Foreskin keratinocyte (primary cell): ENCODE measurements at places on chromosomes 11 and 22.

- no peak for DNase-seq
Measured at GRCh38 chr22:39325392-39325932, 6.0 kb upstream of the RPL3 start.

DNA sequence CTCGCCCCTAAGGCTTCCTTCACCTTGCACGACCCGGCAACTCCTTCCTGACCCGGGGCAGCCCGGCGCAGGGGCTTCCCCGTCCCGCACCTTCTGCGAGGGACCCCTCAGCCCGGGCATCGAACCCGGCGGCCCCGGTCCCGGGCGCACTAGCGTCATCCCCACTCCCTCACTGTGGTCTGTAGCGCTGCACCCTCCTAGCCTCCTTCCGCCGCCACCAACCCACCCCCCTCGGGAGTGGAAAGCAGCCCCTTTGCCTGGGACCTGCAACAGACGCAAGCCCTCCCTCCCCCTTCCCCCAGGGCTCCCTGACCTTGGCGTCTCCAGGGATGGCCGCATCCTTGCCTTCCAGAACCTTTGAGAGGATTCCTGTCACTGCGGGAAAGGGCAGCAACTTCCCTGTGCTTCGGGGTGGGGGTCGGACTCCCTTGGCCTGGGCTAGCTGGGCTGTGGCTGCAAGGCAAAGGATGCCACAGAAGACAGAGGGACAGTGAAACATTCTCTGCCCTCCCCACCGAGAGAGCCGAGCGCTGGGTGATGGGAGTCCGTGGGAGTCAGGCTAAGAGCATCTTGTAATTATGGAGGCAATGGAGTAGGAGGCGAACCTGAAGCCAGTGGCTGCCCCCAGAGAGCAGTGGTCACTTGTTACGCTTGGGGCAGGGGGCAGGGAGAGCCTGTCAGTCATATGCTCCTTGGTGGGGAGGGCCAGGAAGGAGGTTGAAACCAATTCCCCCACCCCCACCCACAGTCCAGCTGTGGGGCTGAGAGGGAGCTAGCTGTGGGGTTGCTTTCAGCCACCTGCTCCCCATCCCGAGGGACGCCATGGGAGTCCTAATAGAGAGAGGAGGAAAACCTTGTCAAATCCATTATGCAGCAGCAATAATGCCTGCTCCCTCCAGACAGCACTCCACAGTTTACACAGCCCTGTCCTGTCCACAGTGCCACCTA is 920 bp downstream of the TMEM132A start:
- no peak for DNase-seq

GRCh38 chr11:72209101-72209500 is 7.5 kb upstream of the FOLR2 start:
- no peak for DNase-seq

DNA sequence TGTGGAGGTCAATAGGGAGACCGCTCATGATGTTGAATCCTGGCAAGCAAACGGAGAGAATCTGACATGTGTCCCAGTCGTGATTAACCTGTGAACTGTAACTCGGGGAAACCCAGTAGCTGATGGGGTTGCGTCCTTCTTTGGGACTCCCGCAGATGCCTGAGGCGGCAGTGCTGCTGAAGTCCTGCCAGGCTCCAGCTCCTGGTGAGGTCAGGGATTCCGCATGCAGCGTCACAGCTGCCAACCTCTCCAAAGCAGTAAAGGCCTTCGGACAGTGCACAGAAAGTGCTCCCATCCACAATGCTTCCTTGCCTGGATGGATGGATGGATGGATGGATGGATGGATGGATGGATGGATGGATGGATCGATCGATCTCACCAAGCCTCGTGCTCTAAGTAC is 13.5 kb downstream of the KCNQ1 start:
- no peak for DNase-seq

- DNase-seq: peak; percentile 67
Measured at GRCh38 chr11:11025087-11025486, 167.2 kb upstream of the ZBED5 start.

- DNase-seq: no peak
Measured at GRCh38 chr11:115506954-115507675, 2.9 kb upstream of the CADM1 start.

- no peak for DNase-seq
Measured at GRCh38 chr22:37972527-37972926, 11.8 kb downstream of the SOX10 start.

DNA sequence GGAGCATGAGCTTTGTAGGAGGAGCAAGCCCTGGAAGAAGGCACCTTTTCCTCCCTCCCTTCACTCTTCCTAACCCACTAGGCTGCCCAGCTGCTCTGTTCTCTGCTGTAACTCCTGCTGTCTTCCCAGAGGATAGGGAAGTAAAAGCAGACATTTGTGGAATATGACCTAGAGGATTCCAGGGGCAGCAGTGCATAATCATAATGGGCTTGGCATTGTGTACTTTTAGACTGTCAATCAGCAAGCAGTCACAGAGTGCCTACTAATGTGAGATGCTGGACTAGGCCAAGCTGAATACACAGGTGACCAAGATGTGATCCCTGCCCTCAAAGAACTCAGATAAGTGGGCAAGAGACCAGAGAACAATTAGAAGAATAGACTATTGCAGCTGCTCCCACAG is 133.0 kb downstream of the NAV2 start:
- no peak for DNase-seq

DNA sequence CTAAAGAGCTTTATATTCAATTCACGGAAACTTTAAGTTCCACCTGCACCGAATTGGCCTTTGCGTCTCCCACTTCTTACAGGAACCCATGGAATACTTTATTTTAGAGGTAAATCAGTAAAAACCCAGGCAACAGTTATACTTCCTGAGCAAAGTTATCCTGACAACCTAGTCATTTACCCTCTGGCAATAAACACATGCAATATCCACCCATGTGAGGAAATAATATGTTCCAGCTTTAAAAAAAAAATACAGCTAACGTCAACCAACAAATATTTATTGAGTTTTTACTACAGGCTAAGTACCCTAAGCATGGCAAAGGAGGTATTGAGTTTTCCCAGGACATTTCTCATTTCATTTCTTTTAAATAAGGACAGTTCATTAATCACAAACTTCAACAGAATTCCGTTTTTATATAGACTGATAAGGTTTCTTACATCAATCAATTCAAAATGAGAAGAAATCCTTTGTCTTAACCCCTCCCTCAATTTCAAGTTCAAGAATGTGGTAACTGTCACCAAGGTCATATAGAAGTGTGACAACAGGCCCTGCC is 38.3 kb upstream of the CCDC34 start:
- peak; percentile 57 for DNase-seq

DNA sequence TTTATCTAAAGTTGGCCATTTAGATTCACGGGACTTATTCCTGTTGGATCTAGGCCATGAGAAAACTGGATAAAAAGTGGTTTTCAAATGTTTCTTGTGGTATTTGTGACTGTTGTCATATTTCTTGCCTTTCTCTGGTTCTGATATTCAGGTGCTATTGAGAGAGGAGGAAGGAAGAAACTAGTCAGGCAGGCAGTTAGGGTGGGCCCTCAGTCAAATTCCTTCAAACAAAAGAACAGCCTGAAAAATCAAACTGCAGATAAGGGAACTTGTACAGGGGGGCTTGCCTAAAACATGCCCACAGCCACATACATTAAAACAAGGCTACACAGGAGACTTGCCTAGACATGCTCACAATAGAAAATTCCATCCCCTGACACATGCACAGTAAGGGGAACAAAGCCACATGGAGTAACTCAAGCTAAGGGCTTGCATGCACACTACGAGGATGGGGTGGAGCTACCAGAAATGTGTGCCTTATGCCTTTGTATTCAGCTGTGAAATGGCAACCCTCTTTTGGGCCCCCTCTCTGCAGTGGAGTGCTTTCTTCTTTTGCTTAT is 18.2 kb downstream of the NCR3LG1 start:
- DNase-seq: peak; percentile 53

- no peak for DNase-seq
Measured at GRCh38 chr22:39175353-39176142, 23.1 kb upstream of the CBX7 start.

DNA sequence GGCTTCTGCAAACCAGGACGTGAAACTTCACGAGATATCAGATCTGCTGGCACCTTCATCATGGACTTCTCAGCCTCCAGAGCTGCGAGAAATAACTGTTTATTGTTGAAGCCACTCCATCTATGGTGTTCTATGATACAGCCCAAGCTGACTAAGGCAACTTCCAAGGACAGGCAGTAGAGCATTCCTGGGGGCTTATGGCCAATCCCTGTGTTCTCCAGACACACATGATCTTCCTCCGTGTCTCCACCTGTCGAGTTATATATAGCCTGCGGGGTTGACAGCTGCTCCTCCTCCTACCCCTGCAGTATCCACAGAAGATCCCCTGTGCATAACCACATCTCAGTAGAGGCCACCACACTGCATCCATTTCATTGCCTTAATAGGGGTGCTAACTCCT is 11.0 kb downstream of the TP53AIP1 start:
- peak; percentile 90 for DNase-seq

DNA sequence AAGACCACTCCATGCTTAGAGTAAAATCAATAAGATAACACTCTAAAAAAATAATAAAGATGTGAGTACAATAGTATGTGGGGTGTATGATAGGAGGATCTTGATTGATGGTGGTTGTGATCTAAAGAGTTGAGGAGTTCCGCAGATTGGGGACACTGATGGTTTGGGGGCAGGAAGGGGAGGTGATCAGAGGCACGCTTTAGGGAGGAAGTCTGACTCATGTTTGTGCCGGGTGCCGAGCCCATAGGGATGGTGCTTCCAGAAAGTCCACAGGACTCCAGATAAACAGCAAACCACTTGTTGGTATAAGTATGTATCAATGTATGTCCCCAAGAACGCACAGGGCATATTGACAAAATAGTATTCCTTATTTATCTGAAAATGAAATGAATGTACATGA is 27.5 kb downstream of the LINC01488 start:
- DNase-seq: no peak

DNA sequence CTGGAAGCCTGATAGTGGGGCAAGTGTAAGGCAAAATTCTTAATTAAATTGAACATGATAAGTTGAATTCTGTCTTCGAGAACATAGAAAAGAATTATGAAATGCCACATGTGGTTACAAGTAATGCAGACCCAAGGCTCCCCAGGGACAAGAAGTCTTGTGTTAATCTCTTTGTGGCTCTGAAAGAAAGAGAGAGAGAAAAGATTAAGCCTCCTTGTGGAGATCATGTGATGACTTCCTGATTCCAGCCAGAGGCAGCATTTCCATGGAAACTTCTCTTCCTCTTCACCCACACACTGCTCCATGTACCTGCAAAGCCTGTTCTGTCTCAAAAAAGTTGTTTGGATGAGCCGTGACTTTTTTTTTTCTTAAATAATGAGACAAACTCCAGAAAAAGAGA is 1.9 kb upstream of the TYR start:
- no peak for DNase-seq

DNA sequence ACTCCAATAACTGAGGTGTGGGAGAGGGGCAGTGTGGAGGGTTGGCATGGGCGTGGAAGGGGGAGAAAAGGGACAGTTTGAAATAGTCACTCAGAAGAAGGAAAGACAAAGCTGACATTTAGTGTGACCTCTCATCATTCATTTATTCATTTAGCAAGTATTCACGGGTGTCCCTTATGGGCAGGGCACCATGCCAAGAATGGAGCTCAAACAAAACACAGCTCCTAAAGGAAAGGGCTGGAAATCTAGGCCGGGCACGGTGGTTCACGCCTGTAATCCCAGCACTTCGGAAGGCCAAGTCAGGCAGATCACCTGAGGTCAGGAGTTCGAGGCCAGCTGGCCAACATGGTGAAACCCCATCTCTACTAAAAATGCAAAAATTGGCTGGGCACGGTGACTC is 19.4 kb upstream of the DGKZ start:
- DNase-seq: no peak

DNA sequence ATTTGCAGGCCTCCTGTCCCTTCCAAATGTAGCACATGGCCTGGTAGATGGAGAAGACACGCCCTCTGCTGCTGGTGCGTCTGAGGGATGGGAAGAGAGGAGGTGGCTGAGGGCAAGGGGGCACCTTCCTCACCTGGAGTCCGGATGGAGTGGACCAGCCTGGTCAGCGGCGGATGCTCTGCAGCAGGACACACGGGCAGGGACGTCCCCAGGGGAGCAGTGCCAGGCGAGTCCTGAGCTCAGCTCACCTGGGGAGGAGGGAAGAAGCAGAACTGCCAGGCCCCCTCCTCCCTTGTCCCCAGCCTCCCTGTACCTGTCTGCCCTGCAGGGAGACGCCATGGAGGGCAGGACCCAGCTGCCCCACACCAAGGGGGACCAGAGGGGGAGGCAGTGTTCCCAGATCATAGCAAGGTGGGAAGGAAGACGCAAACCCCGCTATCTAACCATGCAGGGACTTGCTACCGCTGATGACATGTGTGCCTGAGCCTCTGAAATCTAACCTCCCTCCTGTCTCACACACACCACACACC is 1495.9 kb downstream of the BRD1 start:
- no peak for DNase-seq

DNA sequence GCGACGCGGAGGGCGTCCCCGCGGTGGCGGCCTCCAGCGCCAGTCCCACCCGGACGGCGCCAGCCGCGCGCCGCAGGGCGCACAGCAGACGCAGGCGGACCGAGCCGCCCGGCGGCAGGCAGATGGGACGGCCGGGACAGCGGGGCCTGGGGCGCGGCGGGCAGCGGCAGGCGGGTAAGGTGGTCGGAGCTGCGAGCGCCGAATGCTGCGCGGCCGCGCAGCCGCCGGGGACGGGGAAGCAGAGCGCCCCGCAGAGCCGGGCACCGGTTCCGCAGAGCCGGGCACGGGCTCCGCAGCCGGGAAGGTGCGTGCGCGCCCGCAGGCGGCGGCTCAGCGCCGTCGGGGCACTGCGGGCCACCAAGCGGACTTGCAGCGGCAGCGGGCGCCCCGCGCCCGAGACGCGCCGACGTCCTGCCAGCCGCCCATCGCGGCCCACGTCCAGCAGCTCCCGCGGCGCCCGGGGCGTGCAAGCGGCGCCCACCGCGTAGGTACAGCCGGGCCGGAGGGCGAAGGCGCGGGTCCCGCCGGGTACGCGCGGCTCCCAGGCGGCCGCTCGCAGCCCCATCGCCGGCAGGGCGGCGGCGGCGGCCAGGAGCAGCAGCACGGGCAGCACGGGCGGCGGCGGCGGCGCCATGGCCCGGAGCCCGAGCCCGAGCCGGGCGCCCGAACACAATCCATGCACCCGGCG is 739 bp downstream of the CELSR1 start:
- DNase-seq: no peak

DNA sequence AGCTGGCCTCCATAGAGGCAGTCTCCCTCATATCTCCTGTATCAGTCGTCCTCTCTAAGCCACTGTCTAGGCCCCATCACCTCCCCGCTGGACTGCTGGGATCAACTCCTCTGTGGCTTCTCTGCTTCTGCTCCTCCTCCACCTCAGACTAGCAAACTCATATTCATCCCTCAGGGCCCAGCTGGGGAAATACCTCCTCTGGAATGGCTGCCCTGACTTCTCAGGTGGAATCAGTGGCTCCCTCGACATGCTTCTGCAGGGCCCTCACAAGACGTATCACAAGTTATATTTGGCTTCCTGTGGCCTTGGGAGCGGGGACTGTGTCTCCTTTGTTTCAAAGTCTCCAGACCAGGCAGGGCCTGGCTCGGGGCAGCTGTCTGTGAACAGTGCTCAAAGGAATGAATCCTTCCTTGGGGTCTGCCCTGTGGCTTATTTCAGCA is 10.0 kb downstream of the SLC29A2 start:
- DNase-seq: no peak
